NCI-H69 (cell line): ENCODE measurements at places on chromosomes 13 and 19.
A peak's percentile ranks its signal among the peaks of the same experiment; 100 is the strongest.

GRCh38 chr19:4305257-4305612 is 837 bp downstream of the FSD1 start:
- peak; percentile 31 for DNase-seq

DNA sequence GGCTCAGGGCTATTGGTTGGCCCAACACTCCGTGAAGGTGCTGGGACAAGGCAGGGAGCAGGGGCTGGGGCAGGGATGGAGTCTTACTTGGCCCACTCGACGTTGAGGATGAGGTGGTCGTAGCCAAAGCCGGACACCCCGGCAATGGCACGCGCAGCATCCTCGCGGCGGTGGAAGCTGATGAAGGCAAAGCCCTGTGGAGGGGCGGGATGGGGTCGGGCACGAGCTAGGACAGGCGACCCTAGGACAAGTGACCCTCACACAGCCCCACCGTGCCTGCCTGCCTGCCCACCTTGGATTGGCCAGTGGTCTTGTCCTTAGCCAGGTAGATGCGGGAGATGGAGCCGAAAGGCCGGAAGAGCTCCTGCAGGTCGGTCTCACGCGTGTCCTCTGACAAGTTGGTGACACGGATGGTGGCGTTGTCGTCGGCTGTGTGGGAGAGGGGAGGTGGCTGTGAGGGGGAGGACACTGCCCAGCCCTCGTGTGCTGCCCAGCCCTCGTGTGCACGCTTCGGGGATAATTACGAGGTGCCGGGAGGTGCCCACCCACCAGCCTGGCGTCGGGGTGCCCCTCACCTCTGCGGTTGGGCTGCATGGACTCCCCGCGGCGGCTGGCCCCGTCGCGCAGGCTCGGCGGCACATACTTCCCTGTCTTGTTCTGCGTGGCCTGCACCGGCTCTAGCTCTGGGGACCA is 4.0 kb downstream of the P2RY11 start:
- no peak for DNase-seq

DNA sequence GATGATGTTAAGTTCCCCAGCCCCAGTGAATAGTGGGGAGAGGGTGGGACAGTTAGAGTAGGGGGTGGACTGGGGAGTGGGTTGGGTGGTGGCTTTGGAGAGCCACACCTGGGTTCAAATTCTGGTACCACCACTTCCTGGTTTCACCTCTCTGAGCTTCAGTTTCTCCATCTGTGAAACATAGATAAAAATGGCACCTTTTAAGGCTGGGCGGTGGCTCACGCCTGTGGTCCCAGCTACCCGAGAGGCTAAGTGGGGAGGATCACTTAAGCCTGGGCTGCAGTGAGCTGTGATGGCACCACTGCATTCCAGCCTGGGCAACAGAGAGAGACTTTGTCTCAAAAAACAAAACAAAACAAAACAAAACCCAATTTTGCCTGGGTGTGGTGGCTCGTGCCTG is 5.9 kb downstream of the VAV1 start:
- DNase-seq: no peak

GRCh38 chr19:57096685-57097361 is 23.0 kb upstream of the USP29 start:
- DNase-seq: no peak

DNA sequence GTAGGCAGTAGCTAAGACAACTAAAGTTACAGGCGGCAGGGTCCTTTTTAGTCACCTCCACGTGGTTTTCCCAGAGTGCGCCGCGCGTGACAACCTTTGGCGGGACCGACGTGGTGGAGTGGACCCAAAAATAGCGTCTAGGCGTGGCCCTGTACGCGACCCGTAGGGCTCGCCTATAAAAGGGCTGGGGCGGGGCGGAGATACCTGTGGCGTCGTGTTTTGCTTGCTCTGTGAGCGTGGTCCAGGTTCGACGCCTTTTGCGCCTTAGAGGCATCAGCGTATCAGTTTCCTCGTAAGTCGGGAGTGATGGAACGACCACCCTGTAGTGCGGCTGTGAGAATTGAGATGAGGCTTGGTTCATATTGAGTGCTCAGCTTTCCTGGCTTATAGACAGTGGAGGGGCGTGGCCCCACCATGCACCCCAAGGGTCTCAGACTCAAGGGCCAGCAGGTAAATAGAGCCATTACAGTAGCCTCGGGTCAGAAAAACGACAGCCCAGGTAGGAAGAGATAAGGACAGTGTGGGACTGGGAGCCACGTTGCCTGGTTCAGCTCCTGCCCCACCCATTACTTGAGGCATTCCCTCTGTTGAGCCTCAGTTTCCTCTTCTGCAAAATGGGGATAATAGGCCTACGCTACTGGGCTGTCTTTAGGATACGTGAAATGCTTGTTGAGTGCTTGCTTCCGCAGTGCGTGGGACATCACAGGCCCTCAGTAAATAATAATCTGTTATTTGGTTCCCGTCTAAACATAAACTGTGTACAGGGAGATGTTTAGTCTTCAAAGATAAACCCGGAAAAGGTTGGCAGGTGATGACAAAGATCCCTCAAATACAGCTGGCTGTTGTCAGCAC is 693 bp upstream of the TMED1 start:
- peak; percentile 95 for DNase-seq

DNA sequence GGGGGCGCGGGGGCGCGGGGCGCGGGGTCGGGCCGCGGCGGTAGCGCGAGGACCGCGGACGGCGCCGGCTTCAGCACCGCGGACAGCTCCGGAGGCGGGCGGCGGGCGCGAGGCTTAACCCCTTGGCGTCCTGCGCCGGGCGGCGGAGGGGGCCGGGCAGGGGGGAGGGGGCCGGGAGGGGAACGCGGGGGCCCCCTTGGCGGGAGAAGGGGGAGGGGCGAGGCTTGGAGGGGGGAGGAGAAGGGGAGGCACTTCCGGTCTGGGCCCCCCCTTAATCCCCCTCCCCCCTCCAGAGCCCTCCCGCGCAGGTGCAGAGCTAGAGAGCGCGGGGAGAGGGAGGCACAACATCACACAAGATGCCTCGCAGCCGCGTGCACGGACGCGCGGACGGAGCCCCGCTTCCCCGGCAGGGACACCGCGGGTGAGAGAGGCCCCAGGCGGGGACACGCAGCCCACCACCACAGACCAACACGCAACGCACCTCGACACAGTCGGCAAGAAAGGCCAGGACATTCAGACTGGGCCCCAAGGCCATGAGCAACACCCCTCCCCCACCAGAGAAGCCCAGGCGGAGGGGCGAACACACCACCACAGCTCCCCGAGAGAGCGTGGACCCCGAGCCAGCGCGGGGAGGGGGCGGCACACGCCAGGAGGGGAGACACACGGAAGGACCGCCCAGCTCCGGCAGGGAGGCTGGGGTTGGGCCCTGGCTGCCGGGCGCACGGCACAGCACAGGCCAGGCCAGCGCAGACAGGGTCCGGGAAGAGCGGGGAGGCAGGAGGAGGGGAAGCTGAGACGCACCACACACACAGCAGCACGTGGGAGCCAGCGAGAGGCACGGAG is 24.1 kb downstream of the SHANK1 start:
- peak; percentile 44 for DNase-seq

- peak; percentile 76 for DNase-seq
Measured at GRCh38 chr13:61286148-61286745, 129.4 kb downstream of the PCDH20 start.

DNA sequence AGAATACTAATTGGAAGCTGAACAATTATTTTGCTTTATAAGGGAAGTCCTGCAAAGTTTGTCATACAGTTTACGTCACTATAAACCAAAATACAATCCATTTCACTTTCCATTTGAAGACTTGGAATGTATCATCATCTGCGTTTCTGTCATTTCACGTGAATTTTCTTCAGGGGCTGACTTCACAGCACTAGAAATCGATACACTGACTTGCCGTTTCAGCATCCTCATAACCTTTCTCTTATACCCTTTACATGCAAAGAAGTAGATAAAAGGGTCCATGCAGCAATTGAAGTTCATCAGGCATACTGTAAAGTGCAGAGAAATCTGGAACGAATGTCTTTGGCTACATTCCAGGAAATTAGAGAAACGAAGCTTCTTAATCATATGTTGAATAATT is 12.2 kb downstream of the GPR183 start:
- DNase-seq: no peak

GRCh38 chr19:3478409-3479176 is 1.7 kb downstream of the SMIM24 start:
- DNase-seq: peak; percentile 55

- no peak for DNase-seq
Measured at GRCh38 chr13:27976362-27977091, 7.4 kb upstream of the CDX2 start.

DNA sequence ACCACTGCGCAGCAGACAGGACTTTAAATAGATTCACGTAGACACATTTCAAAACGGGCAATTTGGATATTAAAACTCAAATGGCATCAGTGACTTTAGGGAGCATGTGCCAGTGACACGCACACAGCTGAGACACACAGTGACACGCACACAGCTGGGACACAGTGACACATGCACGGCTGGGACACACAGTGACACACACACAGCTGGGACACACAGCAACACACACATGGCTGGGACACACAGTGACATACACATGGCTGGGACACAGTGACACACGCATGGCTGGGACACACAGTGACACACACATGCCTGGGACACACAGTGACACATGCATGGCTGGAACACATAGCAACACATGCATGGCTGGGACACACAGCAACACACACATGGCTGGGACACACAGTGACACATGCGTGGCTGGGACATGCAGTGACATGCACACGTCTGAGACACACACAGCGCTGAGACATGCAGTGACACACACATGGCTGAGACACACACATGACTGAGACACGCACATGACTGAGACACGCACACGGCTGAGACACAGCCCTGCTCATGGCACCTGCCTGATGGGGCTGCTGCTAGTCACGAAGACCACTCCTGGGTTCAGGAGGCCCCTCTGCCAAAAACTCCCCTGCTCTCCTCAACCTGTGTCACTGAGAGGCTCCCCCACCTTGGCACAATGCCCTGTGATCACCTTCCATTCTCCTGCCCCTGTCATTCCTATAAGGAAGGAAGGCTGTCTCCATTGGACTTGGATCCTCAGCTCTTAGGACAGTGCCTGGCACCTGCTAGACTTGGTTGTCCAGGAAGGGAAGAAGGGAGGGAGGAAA is 52.5 kb downstream of the SOX1 start:
- no peak for DNase-seq

GRCh38 chr19:7618348-7618747 is 11.0 kb downstream of the XAB2 start:
- DNase-seq: peak; percentile 16

- peak; percentile 55 for DNase-seq
Measured at GRCh38 chr19:45780146-45780447, 2.2 kb downstream of the DMPK start.

- peak; percentile 53 for DNase-seq
Measured at GRCh38 chr19:49862391-49863253, 4.8 kb downstream of the PNKP start.

- peak; percentile 65 for DNase-seq
Measured at GRCh38 chr19:1001538-1002166, 1.4 kb downstream of the GRIN3B start.

DNA sequence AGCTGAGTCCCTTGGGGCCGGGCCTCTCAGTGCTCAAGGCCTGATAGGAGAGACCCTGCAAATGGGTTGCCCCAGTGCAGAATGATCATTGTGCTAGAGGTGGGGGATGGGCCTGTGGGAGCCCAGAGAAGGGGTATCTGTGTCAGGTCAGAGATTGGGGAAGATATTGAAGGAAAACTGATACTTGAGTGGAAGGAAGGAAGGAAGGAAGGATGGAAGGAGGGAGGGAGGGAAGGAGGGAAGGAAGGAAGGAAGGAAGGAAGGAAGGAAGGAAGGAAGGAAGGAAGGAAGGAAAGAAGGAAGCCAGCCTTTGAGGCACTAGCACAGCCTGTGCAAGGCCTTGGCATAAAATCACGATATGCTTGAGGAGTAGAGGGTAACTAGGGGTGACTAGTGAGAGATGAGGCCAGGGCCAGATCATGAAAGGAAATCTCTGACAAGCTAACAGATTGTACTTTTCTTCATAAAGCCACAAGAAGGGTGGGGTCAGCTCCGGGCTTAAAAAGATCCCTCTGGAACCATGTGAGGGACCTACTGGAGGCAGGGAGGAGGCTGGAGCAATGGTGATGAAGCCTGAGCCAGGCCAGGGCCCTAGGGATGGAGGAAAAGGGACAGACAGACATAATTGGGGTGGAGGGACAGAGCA is 11.4 kb downstream of the PTH2 start:
- DNase-seq: no peak

GRCh38 chr13:36061621-36062020 is 69.6 kb downstream of the DCLK1 start:
- DNase-seq: no peak

DNA sequence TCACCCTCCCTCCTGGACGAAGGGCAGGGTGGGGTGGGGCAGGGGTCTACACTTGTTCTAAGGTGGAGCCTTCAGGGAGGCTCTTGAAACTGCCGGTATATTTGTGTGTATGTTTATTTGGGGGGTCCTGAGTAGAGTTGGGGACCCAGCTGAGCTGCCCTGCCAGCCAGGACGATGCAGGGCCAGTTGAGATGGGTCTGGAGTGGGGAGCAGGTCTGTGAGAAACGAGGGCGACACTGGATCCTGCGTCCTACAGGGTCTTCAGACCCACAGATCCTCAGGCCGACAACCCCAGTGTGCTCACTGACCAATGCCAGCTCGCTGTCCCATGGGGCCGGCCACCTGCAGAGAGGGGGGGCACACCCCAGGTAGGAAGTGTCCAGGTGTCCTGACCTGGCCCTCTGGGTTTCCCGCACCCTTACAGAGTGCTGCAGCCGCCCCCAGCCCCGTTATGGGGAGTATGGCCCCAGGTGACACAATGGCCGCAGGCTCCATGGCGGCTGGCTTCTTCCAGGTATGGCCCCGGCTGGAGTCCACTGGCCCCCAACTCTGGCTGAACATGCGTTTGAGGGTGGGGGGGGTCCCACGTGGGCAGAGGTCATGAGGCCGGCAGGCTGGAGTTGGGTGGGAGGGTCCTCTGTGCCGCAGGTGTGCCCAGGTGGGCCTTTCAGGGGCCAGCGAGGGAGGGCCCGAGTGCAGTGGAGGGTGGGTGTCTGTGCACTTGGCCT is 7.4 kb downstream of the ISYNA1 start:
- no peak for DNase-seq

DNA sequence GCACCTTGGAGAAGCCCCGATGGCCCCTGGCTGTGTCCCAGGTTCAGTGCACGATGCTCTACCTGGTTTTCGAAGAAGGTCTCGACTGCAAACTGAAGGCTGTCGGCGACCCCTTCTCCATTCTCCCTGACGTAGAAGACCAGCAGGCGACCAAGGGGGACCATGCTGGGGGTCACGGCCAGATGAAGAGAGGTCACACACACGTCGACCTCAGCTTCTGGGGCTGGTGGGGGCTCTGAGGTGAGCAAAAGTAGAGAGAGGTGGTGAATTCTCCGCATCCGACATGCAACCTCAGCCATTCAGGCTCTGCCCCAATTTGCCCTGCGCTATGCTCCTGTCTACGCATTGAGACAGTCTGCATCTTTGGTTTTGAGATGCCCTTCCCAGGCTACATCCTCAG is 49.3 kb downstream of the CPAMD8 start:
- no peak for DNase-seq
